Stimulated activated CD8-positive, alpha-beta memory T cell treated with anti-CD3 and anti-CD28 coated beads, Interleukin-7, amount 100 ng/mL, for 4 hours (primary cell): ENCODE measurements at places on chromosomes 1 and 21.
A peak's percentile ranks its signal among the peaks of the same experiment; 100 is the strongest.

GRCh38 chr1:210794445-210794844 is 339.5 kb downstream of the KCNH1 start:
- DNase-seq = no peak

DNA sequence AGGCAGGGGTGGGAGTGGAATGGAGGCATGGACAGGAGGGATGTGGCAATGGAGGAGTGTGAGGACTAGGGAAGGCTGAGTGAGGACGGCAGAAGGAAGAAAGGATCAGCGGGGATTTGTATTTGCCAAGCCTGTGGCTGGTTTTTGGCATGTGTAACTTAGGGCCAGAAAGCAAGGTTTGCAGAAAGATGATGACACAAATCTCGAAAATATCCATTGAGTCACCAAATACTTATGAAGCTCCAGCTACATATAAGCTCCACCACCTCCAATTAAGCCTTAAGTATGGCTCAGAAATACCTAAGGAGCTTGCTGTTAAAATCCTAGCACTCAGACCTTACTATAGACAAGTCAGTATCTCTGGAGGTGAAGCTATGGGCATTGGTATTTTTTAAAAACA is 90.1 kb downstream of the OMA1 start:
- no peak for DNase-seq

DNA sequence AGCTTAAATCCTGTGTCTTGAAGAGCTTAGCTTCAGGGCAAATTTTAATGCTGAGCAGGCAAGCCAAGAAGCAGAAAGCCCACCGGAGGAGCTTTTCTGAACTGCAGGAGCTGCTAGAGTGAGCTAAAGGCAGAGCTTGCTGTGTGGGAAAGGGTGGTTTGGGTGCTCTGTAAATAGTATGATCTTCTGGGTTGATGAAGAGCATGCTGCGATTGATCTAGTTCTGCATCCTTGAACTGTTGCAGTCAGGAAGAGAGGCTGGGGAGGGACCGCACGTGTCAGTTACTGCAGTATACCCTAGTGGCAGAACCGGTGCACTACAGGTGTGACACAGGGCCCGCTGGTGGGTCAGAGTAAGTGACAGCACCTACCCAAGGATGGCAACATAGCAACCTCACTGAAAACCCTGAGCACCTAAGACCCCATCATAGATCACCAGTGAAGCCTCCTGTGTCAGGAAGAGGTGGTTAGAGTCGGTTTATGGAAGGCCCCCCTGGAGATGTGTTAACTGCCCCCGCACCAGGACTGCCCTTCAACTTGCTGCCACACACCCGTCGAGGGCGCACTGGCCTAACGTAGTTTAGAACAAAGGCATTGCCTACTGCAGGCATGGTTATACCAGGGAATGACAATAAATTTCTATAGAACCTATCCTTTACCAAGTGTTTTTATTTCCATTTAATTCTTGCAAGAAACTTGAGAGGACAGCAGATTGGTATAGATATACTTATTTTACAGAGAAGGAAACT is 146.0 kb upstream of the KIAA0040 start:
- peak; percentile 37 for DNase-seq

- DNase-seq = no peak
Observed at GRCh38 chr1:59173721-59174120, 123.2 kb upstream of the FGGY start.

- peak; percentile 18 for DNase-seq
Observed at GRCh38 chr21:45551316-45551715, 9.1 kb upstream of the SLC19A1 start.

DNA sequence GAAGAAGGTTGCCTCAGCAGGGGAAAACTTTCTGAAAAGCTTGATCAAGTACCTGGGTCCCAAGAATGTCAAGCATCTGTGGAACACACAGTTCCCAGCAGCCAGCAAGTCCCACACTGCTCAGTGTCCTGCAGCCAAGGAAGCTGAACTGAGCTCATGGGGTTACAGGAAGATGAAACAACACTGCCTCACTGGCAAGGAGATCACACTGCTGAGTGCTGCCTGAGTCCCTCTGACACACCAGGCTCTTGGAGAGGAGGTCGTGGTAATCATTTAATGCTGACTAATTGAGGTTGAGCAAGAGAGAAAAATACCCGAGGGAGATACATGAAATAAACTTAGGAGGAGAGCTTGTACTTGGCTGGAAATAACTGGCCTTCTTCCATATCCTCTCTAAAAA is 75.2 kb downstream of the MPZL1 start:
- no peak for DNase-seq

DNA sequence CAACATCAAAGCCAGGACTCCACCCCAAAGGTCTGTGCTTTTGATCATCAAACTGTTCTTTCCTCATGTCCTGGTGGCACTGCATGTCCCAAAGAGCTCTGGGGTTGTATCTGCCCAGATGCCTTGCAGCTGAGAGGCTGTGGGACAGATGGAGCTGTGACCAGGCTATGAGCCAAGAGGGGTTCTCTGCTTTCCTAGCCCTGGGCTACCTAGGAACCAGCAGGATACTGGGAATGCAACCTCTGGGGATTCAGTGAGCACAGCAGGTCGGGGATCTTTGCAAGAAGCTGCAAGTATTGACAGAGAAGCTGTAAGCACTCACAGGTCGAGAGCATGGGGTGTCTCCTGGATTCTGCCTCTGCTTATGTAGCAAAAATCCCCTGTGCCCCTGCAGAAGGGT is 186.6 kb downstream of the GRIK3 start:
- DNase-seq = no peak

GRCh38 chr1:94038511-94038910 is 82.4 kb downstream of the ABCA4 start:
- no peak for DNase-seq

DNA sequence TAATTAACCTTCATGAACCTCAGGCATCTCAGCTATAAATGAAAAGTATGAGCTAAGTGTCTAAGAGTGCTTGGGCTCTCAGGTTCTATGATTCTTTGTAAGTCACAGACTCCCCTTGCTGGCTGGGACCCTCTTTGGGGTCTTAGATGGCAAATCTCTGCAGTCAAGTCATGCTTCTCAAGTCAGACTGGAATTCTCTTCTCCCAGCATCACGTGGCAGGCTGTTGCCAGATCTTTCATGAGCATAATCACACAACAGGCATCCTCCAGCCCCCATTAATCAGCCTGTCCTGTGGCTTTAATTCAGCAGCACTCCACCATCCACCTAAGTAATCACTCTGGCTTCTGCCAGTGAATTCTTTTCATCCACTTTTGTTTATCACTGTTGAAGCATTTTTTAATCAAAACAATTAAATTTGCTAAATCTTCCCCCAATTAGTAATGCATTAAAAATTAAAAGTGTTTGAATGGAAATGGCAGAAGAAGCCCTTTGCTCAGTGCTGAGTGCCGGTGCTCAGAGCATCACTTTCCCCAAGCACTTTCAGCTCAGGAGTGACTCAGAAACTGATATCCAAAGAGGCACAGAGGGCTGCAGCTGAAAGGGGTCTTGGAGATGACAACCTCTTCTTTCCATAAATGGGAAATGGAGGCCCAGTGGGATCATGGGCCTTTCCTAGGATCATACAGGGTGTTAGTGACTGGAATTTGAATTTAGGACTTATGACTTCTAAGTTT is 50.2 kb downstream of the C8A start:
- DNase-seq = no peak

- DNase-seq = peak; percentile 31
Observed at GRCh38 chr1:202009326-202010179, 834 bp upstream of the ELF3 start.

- DNase-seq = no peak
Observed at GRCh38 chr1:185894791-185895190, 160.6 kb downstream of the HMCN1 start.
